ENCODE measurements at places on chromosomes 2 and 18. TPM values are rescaled to one million over a fixed set of nuclear protein-coding genes. Genes with fewer than 3 reads are reported as not detected.

DNA sequence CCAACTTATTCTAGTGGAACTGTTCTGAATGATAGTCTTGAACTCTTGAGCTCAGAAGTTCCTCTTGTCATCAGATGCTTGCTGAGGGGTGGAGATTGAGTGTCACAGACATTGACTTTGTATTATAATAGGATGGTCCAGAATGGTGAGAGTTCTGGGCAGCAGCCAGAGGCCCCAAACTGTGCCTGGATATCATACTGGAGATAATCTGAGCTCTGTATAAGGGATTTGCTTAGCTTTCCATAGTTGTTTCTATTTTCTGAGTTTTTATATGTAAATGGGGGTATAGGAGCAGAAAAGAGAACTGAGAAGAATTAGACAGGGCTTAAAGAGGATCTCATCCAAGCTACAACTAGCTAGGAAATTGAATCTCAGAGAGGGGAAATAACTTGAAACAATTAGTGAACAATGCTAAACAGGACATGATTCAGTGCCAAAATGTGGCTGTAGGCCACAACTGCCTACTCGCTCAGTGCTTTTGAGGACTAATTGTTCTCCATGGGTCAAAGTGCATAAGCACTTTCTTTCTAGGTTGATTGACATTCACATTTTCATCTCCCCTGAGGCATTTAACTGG, 10.1 kb upstream of the LCLAT1 start:
- DNase-seq: peak; percentile 34

DNA sequence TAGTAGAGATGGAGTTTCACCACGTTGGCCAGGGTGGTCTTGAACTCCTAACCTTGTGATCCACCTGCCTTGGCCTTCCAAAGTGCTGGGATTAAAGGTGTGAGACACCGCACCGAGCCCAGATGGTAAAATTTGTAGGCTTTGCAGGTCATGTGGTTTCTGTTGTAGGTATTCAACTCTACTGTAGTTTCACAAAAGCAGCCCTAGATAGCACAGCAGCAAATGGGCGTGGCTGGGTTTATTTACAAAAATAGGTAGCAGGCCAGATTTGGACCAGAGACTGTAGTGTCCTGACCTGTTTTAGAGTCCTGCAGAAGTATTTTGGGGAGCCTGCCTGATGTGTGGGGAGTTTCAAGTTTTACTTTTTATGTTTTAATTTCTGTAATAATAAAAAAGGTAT, 84.1 kb upstream of the RASGRP3 start:
- no peak for DNase-seq

The CRACDL gene
- total RNA-seq: 0.35 TPM

GRCh38 chr2:20917719-20918572, 95.0 kb upstream of the LDAH start:
- no peak for DNase-seq

GRCh38 chr2:219537657-219538488, 5.7 kb downstream of the CHPF start:
- no peak for DNase-seq
